Stimulated activated CD4-positive, alpha-beta T cell treated with anti-CD3 and anti-CD28 coated beads, Interleukin-4, amount 100 ng/mL, for 24 hours (primary cell): ENCODE measurements at places on chromosomes 1 and 21.

DNA sequence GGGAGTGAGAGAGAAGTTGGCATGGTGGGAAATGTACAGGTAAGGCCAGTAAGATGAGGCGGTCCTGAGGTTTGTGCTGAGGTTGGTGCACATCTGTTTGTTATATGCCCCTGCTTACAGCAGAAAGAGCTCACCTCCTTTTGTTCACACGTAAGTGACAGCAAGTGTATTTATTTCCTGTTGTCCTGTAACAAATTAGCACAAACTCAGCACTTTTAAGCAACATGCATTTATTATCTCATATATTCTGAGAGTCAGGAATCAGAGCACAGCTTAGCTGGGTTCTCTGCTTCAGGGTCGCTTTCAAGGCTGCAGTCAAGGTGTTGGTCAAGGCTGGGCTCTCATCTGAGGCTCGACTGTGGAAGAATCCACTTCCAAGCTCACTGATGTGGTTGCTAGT is 45.8 kb downstream of the TENT5C start:
- no peak for DNase-seq

GRCh38 chr1:80645621-80646020 is 1155.1 kb upstream of the ADGRL2 start:
- no peak for DNase-seq

- DNase-seq: no peak
These were observed 35.3 kb upstream of the POFUT2 start for GRCh38 chr21:45322960-45323461.

DNA sequence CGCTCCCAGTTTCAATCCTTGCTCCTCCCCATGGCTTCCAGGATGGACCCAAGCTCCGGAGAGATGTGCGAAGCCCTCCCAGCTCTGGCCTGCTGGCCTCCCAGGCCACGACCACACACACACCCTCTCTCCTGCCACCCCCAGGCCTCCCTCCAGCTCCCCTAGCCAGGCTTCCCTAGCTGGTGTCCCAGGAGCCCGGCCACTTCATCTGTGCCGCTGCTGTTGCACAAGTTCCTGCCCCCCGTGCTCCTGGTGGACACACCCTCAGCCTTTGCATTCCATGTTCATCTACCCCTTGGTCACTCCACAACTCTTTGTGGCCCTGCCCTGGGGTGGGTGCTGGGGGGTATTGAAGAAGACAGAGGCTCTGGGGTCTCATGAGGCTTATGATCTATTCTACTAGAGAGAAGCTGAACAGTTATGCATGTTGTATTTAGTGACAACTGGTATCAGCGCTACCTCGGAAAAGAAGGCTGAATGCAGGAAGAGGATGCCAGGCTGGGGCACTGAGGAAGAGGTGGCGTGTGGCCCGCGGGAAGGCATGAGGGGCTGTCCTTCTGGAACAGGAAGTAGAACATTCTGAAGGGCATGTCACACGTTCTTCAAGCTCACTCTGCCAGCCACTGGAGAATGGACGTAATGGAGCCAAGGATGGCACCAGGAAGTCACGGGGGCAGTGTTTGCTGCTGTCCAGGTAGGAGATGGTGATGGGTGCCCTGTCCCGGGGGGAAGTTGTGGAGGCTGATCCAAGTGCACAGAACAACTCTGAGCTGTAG is 172.4 kb downstream of the PSMG1 start:
- DNase-seq: no peak

DNA sequence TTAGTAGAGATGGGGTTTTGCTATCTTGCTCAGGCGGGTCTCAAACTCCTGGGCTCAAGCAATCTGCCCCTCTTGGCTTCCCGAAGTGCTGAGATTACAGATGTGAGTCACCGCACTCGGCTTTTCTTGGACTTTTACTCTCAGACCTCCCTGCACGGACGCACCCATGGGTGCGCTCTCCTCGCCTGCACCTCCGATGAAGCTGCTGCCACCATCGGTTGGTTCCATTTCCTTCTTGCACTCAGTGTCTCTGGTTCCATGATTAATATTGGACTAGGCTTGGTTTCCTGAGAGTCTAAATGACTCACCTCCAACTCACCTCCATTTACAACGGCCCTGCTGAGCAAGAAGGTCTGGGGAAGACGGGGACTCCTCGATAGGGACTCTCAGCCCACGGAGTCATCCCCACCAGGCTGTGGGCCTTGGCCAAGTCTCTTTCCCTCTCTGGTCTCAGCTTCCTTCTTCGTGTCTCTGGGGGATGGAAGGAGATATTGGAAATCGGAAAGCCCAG is 6.7 kb upstream of the TNFRSF8 start:
- peak; percentile 33 for DNase-seq

DNA sequence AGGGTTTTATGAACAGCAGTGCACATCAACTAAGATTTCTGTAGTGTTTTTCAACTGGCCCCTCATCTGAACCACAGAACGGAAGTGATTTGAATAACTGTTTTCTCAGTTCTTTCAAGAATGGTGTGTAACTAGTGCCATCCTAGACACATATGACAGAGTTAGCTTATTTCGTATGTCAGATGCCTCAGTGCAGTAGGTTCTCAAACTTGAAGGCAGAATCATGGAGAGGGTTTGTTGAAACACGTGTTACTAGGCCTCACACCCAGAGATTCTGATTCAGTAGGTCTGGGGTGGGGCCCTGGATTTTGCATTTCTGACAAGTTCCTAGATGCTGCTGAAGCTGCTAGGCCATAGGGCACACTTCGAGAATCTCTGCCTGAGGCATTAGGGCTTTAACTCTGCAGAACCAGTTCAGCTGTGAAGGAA is 49.0 kb downstream of the SCCPDH start:
- DNase-seq: no peak

DNA sequence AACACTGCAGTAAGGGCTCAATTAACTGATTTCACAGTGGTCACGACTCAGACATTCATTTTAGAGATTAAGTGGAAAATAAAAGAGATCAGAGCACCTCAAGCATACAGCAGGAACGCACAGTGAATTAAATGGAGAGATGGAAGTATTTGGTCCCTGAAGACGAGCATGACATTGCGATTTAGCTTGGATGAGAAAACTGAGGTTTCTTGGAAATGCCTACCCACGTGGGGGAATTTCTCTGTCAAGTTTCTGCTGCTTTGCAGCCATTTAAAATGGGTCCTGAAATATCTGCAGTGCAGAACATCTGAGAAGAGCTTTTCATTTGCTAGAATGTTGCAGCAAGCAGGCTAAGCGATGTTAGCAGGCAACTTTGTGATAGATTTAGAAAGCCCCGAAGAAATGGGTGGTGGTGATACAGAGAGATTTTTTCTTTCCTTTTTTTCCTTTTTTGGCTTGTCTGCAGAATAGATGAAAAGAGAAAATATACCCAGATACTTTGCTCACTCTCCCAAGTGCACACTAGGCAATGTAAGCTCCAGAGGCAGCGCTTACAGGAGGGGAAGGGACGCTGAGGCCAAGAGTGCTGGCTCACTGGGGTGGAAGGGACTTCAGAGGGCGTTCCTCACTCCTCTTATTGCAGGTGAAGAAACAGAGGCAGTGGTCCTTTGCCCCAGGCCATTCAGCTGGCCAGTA is 258.0 kb downstream of the KCNJ6 start:
- DNase-seq: no peak
